HAP-1 (cell line): ENCODE measurements at places on chromosomes 7 and 10.

GRCh38 chr7:115975766-115976165, 54.8 kb downstream of the TFEC start:
- no peak for DNase-seq

- DNase-seq, result no peak
Measured at GRCh38 chr10:33955676-33956075, 621.2 kb upstream of the NRP1 start.

GRCh38 chr7:142436601-142437000, 178.7 kb upstream of the PRSS58 start:
- DNase-seq, result no peak

- DNase-seq, result no peak
Measured at GRCh38 chr7:20238754-20239324, 21.7 kb upstream of the MACC1 start.

GRCh38 chr10:48699011-48699627, 14.4 kb downstream of the WDFY4 start:
- DNase-seq, result no peak

- DNase-seq, result no peak
Measured at GRCh38 chr7:139570119-139570518, 46.6 kb downstream of the CLEC2L start.

DNA sequence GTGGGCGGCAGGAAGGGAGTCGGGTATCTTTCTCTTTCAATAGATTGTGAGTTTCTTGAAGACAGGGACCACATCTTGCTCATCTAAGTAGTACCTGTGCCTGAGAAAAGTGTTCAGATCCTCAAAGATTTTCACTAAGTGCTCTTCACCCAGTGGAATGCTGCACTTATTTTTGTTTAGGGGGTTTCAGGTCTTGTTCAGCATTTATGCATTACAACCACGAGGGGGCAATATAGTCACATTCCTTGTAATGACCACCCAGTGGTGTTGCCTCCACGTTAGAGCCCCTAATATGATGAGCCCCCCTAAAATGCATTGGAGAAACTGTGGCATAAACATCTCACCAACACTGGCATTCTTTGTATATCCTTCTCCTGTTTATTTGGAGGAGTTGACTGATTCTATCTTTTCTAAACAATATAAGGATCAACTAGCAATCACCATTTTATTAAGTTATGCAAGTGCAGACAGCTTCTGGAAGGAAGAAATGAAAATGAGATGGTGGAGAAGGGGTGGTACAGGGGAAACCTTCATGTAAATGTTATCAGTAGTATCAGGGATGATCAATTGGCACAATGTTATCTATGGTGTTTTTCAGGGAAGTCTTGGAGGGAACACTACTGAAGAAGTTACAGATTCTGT, 3.1 kb upstream of the PAPSS2 start:
- peak; percentile 30 for DNase-seq

- DNase-seq, result no peak
Measured at GRCh38 chr10:36469585-36469984, 655.8 kb upstream of the ANKRD30A start.

DNA sequence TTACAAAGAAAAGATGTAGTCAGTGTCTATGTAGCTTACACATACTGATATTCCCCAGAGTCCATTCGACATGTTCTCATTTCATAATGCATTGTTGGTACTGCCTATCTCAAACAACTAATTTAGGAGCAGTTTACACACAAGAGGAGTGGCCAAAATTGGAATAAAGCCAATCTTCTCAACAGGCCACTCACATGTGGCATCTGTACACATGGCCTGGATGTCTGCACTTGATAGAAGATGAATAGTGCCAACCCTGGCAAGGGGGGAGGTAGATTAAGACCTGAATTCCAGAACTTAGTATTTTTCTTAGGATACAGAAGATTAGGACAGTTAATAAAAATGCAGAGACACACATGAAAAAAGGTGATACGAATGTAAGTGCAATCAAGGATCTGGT, 125.3 kb upstream of the STARD3NL start:
- no peak for DNase-seq
